ENCODE measurements at places on chromosomes 1 and 21.

- DNase-seq: no peak
Measured at GRCh38 chr1:91527266-91527765, 26.7 kb downstream of the CDC7 start.

DNA sequence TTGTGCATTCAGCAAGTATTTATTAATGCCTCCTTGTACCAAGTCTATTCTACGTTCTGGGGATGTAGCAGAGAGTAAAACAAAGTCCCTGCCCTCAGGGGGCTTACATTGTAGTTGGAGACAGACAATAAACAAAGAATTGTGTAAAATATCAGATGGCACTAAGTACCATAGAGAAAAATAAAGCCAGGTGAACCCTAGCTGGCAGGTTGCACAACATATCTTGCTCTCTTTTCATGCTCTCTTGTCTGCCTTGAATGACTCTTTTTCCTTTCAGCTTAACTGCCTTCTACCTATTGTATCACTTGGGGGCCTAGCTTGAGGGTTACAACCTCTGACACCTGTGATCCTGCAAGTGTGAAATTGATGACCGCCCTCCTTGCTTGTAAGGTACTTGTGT, 20.7 kb upstream of the FASLG start:
- DNase-seq: no peak

DNA sequence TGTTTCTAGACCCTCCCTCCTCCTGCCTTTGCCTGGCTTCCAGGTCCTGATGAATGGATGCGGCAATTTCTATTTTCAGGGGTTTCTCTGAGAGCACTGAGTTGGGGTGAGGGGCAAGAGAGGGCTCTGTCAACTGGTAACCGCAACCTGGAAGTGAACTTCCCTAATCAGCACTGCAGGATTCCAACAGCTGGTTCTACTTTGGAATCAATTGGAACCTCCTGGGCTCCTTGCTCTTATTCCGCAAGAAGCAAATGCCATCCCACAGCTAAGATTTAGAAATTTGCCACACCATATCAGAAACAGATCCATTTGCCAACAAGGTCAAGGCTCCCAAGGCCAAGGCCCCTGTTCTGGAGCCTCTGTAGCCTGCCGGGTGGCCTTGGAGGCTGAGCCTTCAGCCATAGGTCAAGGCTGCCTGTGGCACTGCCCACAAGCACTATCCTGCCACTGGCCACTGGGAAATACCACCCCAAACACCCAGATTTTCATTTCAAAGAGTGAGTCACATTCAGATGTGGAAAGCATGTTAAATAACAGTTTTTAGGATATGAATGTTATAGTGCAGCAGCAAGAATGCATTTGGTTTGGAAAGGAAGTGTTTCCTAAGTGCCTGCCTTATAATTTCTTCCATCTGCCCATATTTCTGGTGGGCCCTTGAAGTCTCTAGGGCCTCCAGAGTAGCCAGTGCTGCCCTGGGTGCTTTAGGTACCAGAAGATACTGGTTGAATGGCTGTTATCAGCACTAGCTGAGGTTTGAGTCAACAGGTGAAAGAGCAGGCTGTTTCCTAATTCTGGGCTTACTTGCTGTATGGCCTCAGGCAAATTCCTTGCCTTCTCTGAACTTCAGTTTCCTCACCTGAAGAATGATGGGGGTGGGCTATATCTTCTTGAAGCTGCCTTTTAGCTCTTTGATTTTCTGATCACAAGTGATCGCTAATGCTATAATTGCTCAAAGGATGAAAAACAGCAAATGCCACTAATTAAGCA, 56.3 kb upstream of the JUN start:
- DNase-seq: no peak

DNA sequence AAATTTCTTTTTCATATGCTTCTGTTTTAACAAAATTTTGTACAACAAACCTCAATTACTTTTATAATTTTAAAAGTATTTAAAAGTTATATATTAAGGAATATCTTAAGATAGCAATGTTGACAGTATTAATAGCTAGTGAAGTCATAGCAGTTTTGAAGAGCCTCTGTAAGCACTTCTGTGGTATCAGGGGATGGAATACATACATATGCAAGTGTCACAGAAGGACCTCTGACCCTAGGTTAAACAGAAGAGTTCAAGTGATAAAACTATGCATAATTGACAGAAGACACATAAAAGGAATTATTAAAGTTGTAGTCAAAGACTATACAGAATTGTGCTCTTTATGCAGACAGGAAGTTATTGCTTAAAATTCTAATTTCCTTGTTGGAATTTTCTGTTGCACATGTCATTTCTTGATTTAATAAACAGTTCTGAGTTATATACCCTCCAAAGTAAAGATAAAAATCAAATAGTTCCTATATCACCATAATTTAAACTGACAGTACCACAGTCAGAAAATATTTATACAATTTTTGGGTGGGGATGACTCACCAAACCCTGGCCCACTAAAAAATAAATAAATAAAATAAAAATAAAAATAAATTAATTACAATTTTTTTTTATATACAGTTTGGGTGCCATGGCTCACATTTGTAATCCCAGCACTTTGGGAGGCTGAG, 27.1 kb downstream of the IPP start:
- no peak for DNase-seq

- DNase-seq: no peak
Measured at GRCh38 chr1:167116174-167116573, 22.3 kb downstream of the STYXL2 start.

DNA sequence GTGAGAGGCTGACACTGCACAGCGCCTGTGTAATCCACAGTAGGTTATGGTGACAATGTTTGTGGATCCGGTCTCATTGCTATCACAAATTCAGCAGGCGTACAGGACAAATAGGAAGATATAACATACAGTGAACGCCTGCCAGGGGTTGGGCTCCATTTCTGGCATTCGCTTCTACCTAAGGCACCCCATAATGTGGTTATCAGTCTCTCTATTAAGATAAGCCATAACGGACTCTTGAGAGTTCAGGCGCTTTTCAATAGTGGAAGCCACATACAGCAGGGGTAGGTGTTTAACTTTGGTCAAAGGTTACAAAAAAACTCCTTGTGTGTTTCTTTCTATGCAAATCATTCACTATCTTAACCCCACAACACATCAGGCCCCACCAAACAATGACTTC, 72.8 kb downstream of the SIPA1L2 start:
- no peak for DNase-seq

Measured in SK-N-DZ (cell line).